Neural cell (in vitro differentiated cells): ENCODE measurements at places on chromosomes 7 and 10. TPM values are rescaled to one million over a fixed set of nuclear protein-coding genes. Genes with fewer than 3 reads are reported as not detected.

The TRPV6 gene
- 0.30 and 0.38 TPM in 2 replicates for polyA plus RNA-seq

The LRCH4 gene
- 17.2 and 25.1 TPM in 2 replicates for polyA plus RNA-seq

The SDK1 gene
- 2.7 and 4.2 TPM in 2 replicates for polyA plus RNA-seq

The AGAP5 gene
- 6.5 and 8.2 TPM in 2 replicates for polyA plus RNA-seq

The PLEKHS1 gene
- polyA plus RNA-seq: not detected in 2 replicates

The LRRD1 gene
- polyA plus RNA-seq: 2.6 and 2.7 TPM in 2 replicates
